Suppressor macrophage (primary cell): ENCODE measurements at places on chromosomes 2 and 18.

DNA sequence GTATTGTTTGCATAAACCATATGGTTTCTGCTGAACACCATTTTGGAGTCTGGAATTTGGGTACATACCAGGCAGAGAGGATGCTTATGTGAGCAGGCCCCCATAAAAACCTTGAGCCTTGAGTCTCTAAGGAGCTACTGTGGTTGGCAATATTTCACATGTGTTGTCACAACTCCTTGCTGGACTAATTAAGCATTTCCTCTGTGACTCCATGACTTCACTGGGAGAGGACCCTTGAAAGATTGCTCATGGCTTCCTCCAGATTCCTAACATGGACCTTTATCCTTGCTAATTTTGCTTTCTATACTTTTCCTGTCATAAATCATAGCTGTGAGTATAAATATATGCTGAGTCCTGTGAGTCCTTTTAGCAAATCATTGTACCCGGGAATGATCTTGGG is 7.6 kb upstream of the COQ10B start:
- DNase-seq = no peak

- peak; percentile 34 for DNase-seq
Measured at GRCh38 chr2:41400088-41400665, 647.6 kb upstream of the PKDCC start.

DNA sequence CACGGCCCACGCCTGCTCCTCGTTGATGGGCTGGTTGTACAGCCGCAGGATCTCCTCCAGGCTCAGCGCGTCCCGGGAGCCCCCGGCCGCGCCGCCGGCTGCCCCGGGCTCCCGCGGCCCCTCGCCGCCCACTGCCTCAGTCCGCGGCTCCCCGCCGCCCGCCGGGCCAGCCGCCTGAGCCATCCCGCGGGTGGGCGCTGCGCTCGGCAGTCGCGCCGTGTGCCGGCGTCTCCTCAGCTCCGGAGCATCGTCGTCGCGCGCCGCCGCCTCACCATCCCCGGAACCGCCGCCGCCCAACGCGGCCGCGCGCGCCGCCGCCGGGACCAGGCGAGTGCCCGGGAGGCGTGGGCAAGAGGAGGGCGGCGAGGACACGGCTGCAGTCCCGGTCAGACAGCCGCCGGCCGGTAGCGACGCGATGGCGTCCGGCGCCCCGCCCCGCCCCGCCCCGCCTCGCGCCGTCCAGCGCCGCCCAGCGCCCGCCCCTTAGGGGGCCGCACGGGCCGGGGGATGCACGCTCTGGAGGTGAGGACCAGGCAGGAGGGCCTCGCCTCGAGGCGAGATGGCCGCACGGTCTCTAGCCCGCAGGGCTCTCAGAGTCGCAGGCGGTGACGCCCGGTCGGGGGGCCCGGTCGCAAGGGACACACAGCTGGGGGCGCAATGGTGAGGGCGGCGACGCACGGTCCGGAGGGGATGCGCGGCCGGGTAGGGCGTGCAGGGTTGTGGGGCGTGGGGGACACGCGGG is at the start of gene SPIRE1:
SPIRE1 (minus strand) TSS at position 424 of the 742 bp plus-strand sequence; CDS start at position 183, 241 bp downstream.
- peak; percentile 92 for DNase-seq

DNA sequence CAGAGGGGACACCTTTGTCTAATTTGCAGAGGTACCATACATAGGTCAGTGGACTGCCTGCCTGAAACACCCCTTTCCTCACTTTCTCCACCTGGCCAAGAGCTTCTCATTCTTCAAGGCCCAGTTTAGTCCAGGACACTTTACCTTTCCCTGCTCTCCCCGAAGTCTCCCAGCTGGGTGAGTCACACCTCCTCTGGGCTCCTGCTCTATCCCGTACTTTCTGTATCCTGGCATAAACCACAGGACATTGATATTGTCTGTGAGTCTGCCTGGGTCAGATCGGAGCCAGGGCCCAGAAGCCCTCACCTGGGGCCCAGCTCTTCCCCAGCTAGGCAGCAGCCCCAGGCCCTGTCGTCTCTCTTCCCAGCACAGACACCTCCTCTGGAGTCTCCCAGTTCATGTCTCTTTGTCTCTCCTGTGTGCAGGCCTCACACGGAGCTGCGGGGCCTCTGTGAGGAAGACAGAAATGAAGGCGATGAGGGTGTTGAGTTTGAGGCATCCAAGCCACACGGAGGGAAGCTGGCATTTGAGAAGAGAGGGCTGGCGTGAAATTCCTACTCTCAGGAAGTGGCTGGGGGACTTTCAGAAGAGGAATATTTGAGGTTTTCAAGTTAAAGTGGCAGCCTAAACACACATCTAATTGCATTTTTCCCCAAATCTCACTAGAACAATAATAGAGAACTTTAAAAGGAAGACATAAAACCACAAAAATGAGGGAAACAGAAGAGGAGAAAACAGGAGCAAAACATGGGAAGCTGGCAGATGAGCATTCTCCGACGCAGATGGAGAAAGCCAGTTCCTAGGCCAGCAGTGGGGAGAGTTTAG is 79.6 kb upstream of the LAPTM4A start:
- DNase-seq = no peak

GRCh38 chr2:2107141-2107540 is 223.9 kb downstream of the MYT1L start:
- DNase-seq = no peak

DNA sequence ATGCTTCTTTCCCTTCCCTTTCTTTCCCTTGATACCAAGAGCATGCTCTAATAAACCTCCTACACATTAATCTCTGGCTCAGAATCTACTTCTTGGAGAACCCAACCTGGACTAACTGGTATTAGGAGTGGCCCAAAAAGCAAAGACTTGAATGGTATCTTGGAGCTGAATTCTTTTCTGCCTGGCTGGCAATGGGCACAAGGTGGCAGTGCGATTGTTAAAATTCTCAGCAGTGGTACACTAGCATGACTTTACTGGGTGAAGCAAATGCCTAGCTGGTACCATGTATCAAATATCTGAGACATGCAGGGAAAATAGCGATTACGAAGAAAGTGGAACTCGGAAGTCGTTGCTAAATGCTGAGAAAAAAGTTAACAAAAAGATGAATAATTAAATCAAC is 376.1 kb downstream of the XIRP2 start:
- DNase-seq = peak; percentile 4

DNA sequence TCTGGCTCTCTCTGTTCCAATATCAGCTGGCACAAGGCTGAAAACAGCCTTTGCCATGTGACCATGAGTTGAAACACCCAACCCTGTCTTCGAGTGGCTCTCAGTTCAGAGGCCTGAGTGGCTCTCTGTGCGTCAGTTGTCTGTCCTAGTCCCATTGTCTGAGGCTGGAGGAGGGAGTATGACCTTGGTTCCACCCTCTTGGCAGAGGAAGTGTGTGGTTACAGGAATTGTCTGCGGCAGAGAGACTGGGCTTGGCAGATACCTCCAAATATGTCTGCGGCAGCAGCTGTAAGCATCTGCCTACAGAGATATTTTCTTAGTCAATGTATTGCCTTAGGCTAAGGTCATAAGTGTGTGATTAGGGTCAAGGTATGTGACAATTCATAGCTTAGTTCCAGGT is 32.6 kb downstream of the CNGA3 start:
- no peak for DNase-seq

GRCh38 chr2:168075446-168075845 is 171.9 kb downstream of the STK39 start:
- no peak for DNase-seq

GRCh38 chr2:132424526-132425121 is 8.0 kb downstream of the GPR39 start:
- DNase-seq = no peak

DNA sequence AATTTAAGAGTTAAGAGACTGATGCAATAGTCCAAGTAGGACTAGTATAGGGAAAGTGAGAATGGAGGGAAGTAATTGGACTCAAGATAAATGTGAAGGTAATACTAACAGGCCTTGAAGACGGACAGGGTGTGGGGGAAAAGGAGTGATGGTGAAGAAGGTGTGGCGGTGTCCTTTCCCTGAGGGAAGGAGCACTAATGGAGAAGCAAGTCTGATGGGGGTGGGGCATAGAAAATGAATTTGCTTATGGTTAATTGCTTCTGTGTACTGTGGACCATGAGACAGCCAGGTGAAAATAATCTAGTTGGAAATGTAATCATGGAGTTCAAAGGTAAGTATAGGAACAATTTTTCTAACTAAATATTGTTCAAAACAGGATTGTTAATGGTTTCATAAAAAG is 7.1 kb upstream of the TGOLN2 start:
- no peak for DNase-seq

DNA sequence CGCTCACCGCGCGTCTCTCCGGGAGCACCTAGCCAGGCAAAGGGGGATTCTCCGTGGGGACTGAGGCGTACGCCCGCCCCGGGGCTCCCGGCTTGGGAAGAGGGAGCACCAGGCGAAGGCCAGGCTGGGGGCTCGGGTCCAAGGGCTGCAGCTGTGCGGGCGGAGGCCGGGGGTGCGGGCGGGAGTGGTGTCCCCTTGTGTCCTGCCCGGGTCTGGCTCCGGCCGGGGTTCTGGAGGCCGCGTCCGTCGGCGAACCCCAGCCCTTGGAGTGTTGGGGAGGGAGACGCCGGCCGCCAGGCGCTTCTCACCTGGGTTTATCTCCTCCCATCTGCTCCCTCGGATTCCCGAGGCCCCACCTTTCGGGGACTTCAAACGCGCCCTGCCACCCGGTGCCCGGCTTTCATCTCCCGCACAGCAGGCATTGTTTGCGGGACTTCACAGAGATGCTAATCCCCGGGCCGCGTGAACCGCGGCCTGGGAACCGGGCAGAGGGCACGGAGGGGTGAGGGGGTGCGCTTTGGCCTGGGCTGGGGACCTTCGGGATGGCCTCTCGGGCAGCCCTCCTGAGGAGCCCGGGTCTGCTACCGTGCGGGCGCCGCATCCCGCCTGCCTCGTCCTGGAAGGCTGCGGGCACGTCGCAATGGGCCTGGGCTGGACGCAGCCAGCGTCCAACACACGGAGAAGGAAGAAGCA is 5.0 kb upstream of the GBX2 start:
- DNase-seq = no peak

DNA sequence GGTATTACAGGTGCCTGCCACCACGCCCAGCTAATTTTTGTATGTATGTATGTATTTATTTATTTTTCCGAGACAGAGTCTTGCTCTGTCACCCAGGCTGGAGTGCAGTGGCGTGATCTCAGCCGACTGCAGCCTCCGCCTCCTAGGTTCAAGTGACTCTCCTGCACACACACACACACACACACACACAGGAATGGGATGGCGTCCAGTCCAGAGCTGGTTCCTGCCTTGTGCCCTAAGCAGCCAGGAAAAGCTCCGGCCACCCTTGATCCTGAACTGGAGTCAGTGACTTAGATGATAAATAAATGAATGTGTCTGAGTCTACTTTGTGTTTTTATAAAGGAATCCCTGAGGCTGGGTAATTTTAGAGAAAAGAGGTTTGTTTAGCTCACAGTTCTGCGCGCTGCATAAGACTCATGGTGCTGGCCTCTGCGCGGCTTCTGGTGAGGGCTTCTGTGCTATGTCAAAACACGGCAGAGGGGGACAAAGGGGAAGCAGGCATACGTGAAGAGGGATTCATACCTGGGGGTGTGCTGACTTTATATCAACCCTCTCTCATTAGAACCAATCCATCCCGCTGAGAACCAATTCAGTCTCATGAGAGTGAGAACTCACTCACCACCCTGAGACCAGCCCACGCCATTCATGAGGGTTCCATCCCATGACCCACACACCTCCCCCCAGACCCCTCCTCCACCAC is 59.7 kb upstream of the PHLPP1 start:
- DNase-seq = no peak

DNA sequence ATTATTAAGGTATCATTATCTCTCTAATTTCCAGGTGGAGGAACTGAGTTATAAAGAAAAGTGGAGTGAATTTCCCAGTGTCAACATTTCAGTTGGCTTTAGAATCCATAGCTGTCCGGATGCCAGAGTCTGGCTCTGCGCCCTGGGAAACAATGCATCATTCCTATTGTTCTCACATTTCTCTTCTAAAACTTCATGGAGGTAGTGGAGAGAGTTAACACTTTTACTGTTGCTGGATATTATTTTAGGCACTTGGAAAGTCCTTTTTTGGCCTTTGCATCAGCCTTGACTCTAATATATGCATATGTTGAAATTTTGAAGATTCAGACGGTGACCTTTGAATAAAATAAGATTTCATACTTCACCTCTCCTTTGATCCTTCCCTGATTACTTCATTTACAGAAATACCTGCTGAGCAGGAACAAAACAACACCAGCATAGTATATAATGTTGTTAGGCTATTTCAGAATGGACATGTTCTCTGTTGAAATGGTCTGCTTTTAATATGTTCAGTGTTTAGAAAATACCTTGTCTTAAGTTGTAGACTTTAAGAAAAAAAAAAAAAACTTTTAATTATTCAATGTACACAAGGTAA is 148.8 kb downstream of the EPHA4 start:
- DNase-seq = no peak

DNA sequence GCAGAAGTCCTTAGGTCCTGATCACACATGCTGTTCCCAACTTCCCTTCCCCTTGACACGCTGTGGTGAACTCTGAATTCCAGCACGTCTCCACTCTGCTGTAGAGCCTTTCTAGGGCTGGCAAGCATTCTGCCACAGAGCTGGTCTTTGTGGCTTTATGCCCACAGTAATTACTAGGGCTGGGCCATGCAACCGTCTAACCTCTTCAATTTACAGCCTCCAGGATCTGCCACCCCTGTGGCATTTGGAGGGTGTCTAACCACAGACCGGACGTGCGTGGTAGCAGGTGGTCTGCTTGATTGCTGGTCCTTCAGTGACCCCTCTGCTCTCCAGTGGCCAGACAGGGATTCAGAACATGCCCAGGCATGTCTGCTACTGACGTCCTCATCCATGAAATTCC is 43.1 kb upstream of the TGFA start:
- no peak for DNase-seq

- DNase-seq = no peak
Measured at GRCh38 chr2:66515743-66516142, 80.8 kb downstream of the MEIS1 start.

DNA sequence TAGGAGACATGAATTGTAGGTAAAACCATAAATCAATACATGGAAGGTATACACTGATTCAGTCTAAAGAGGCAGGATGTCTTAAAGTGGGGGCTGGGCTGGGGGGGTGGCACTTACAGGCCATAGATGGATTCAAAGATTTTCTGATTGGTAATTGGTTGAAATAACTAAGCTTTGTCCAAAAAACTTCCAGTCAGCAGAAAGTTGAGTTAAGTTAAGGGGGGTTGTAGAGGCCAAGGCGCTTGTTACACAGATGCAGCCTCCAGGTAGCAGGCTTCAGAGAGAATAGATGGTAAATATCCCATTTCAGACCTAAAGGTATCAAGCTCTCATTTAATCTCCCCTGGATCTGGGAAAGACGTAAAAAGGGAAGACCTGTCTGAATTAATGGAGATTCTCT is 233.6 kb upstream of the NRXN1 start:
- no peak for DNase-seq

DNA sequence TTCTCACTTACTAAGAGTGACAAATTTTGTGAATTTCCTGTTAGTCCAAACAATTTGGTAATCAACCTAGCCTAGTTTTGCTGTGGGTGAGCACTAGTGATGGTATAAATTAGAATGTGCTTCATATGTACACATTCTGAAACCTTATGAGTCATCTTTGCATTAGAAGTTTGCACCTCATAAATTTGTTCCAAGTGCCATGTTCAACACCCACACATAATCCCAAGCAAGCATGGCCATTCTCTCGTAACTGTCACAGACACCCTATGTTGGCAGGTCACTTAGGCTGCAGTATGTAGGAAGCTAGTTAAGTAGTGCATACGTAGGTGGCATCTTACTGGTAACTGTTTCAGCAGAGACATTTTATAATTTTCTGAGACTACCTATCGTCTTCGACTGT is 46.9 kb downstream of the NAB1 start:
- no peak for DNase-seq

- DNase-seq = no peak
Measured at GRCh38 chr2:8659735-8660492, 21.9 kb upstream of the ID2 start.

GRCh38 chr18:7953095-7953958 is 386.2 kb downstream of the PTPRM start:
- no peak for DNase-seq
